ENCODE measurements at places on chromosomes 5 and 9. TPM values are rescaled to one million over a fixed set of nuclear protein-coding genes. Genes with fewer than 3 reads are reported as not detected.

The ZNF366 gene
- not detected for total RNA-seq

The NME5 gene
- total RNA-seq = not detected

The SPOUT1 gene
- 44.0 TPM for total RNA-seq

The CDHR2 gene
- 0.08 TPM for total RNA-seq

The GDF9 gene
- 0.24 TPM for total RNA-seq

The JAKMIP2 gene
- not detected for total RNA-seq

The IFNK gene
- not detected for total RNA-seq

The ANKRD18A gene
- 12.4 TPM for total RNA-seq

The GABBR2 gene
- 0.15 TPM for total RNA-seq

The GABRP gene
- total RNA-seq = not detected

The PCDHB2 gene
- 3.3 TPM for total RNA-seq

The PGM5 gene
- not detected for total RNA-seq

The CATSPER3 gene
- 0.49 TPM for total RNA-seq

The TMEM232 gene
- total RNA-seq = 0.24 TPM

The CARTPT gene
- total RNA-seq = not detected

The C5orf34 gene
- 4.7 TPM for total RNA-seq

The TICAM2 gene
- total RNA-seq = 1.4 TPM

The PROP1 gene
- not detected for total RNA-seq

The SLC34A1 gene
- total RNA-seq = not detected

The ANKRD31 gene
- total RNA-seq = 0.05 TPM

The SLC6A3 gene
- total RNA-seq = 0.17 TPM

The EIF4E1B gene
- total RNA-seq = not detected

The GALNT12 gene
- 3.7 TPM for total RNA-seq

The ENTPD8 gene
- total RNA-seq = 0.13 TPM

The NR2F1 gene
- 5.2 TPM for total RNA-seq

The PTGS1 gene
- 1.3 TPM for total RNA-seq

The CYLC2 gene
- total RNA-seq = not detected

The C5orf58 gene
- not detected for total RNA-seq

The GRM6 gene
- not detected for total RNA-seq

The WDR70 gene
- total RNA-seq = 9.3 TPM

The C9orf153 gene
- total RNA-seq = not detected

The RNF183 gene
- total RNA-seq = not detected

The PAPPA gene
- total RNA-seq = 32.0 TPM

The SPATA6L gene
- 2.1 TPM for total RNA-seq

The SLC4A9 gene
- total RNA-seq = not detected

The PFN3 gene
- total RNA-seq = not detected

The OCLN gene
- total RNA-seq = 12.4 TPM

The PCDHGA5 gene
- 0.07 TPM for total RNA-seq

The C9 gene
- not detected for total RNA-seq

The SLC45A2 gene
- not detected for total RNA-seq

The TAF11L10 gene
- not detected for total RNA-seq

The SPATA31C1 gene
- total RNA-seq = not detected
